ENCODE measurements at places on chromosomes 1 and 21.
A peak's percentile ranks its signal among the peaks of the same experiment; 100 is the strongest.

- no peak for DNase-seq
- no peaks in the 10 kb centered on the region for H3K36me3 ChIP-seq
- no peak overlapping the region for H3K4me3 ChIP-seq
Observed at GRCh38 chr1:87279536-87279875, 49.2 kb upstream of the LMO4 start.

DNA sequence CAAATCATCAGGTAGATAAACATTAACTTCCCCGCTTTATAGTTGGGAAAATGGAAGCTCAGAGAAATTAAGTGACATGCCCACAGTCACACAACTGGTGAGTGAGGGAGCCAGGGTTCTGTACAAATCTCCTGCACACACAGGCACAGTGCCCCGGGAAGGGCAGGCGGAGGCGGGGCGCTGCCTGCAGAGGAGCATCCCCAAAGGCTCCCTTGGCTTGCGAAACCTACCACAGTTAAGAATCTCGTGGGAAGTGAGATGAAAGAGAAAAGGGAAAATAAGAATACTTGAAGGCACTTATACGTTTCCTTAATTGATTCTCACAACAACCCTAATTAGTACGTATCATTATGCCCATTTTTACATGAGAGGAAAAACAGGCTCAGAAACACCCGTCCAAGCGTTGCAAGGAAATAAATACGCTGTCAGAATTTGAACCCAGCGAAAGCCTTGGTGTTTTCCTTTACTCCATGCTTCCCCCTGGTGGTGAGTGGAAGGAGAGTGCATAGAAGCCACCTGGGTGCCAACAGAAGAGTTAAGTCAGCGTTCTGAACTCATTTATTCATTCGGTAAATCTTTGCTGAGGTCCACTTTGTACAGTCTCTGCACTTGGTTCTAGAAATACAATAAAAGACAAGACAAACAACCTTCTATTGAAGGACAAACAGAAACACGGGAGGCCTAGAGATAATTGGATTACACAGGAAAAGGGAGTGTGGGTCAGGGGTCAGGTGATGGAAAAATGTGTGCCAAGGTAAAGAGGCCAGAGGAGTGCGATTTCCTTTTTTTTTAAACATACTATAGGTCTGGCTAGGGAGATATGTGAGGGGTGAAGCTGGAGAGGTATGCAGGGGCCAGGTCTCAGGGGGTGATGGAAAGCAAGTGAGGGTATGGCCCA lies 28.4 kb downstream of the ACP6 start:
- H3K4me1 ChIP-seq, result no peaks in the 10 kb centered on the region
- H3K27me3 ChIP-seq, result no peaks in the 10 kb centered on the region
- peak; percentile 7 for DNase-seq
- peaks cover 18% of the 10 kb centered on the region for H3K36me3 ChIP-seq

DNA sequence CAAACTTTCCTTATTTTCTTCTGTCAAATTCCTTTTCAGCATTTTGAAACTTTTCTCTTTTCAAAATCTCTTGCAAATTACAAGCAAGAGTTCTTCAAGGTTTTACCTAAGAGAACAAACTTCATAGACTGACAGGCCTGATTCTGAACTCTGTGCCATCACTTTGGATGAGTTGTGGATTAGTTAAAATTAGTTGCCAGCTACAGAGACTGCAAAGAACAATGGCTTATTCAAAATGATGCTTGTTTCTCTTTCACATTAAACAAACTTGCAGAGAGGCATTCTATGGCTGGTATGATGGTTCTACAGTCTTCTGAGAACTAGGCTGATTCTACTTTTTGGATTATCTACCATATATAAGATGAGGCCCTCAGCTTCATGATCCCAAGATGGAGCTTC lies 3.8 kb downstream of the LRRC8B start:
- no peak overlapping the region for H3K4me3 ChIP-seq
- peaks cover 22% of the 10 kb centered on the region for H3K4me1 ChIP-seq
- H3K27me3 ChIP-seq, result no peaks in the 10 kb centered on the region
- no peak for DNase-seq
- peaks cover 32% of the 10 kb centered on the region for H3K36me3 ChIP-seq

DNA sequence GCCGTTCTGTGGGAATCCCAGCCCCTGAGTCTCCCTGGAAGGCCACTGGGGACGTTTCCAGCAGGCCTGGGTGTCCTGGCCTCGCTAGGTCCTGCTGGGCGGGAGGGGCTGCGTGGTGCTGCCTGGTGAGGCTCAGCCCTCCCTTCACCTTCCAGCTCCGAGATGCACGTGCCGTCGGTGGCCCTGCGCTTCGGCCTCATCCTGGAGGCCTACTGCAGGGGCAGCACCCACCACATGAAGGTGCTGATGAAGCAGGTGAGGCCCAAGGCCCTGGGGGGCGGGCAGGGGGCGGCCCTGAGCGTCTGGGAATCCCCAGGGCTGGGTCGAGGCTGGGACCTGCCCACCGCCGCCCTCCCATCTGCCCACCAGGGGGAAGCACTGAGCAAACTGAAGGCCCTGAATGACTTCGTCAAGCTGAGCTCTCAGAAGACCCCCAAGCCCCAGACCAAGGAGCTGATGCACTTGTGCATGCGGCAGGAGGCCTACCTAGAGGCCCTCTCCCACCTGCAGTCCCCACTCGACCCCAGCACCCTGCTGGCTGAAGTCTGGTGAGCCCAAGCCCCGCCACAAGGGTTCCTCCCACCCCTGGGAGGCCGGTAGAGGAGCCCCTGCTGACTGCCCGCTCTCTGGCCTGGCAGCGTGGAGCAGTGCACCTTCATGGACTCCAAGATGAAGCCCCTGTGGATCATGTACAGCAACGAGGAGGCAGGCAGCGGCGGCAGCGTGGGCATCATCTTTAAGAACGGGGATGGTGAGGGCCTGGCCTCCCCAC lies 70.3 kb downstream of the PIK3CD start:
- H3K27me3 ChIP-seq, result no peaks in the 10 kb centered on the region
- H3K36me3 ChIP-seq, result peaks cover 78% of the 10 kb centered on the region
- H3K27ac ChIP-seq, result peak overlapping the region; percentile 82
- DNase-seq, result peak; percentile 46
- H3K4me1 ChIP-seq, result peaks cover 56% of the 10 kb centered on the region
- H3K4me3 ChIP-seq, result no peak overlapping the region

DNA sequence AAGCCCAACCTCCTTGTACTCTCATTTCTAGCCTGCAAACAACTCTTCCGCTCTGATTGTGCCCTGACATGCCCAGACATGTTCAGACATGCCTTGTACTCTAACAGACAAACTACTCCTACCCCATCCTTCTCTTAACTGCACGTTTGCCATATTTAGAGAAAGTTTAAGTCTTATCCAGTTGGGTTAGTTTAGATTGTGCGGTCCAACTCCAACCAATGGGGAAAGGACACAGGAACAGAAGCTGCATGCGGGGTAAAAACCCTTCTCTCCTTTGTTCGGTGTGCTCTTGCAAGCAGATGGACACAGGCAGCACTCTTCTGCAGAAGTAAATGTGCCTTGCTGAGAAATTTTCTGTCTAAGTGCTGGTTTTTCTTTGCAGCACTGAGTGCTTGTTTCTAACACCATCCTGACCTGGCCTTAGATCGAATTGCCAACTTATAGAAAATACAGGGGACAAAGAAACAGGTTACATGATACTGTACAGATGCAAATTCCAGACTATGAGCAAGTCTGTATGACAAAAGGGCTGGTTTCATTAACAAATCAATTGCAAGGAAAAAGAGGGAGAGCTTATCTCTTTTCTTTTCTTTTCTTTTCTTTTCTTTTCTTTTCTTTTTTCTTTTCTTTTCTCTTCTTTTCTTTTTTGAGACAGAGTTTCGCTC lies 35.8 kb upstream of the IFNGR2 start:
- peaks cover 30% of the 10 kb centered on the region for H3K4me1 ChIP-seq
- H3K27me3 ChIP-seq, result no peaks in the 10 kb centered on the region
- H3K27ac ChIP-seq, result peak overlapping the region; percentile 88

- peaks cover 9% of the 10 kb centered on the region for H3K27me3 ChIP-seq
- no peak overlapping the region for H3K4me3 ChIP-seq
- no peaks in the 10 kb centered on the region for H3K36me3 ChIP-seq
- H3K27ac ChIP-seq, result no peak overlapping the region
- H3K4me1 ChIP-seq, result peaks cover 3% of the 10 kb centered on the region
Observed at GRCh38 chr1:5751163-5751540, 241.1 kb downstream of the NPHP4 start.

GRCh38 chr1:62922006-62922405 lies 138.1 kb downstream of the ATG4C start:
- H3K36me3 ChIP-seq, result no peaks in the 10 kb centered on the region
- no peak for DNase-seq
- peaks cover 26% of the 10 kb centered on the region for H3K27me3 ChIP-seq
- H3K27ac ChIP-seq, result no peak overlapping the region
- no peak overlapping the region for H3K4me3 ChIP-seq
- H3K4me1 ChIP-seq, result no peaks in the 10 kb centered on the region

- H3K36me3 ChIP-seq, result no peaks in the 10 kb centered on the region
- no peak overlapping the region for H3K27ac ChIP-seq
- H3K4me3 ChIP-seq, result no peak overlapping the region
Observed at GRCh38 chr1:183346276-183346732, 71.9 kb downstream of the NMNAT2 start.

DNA sequence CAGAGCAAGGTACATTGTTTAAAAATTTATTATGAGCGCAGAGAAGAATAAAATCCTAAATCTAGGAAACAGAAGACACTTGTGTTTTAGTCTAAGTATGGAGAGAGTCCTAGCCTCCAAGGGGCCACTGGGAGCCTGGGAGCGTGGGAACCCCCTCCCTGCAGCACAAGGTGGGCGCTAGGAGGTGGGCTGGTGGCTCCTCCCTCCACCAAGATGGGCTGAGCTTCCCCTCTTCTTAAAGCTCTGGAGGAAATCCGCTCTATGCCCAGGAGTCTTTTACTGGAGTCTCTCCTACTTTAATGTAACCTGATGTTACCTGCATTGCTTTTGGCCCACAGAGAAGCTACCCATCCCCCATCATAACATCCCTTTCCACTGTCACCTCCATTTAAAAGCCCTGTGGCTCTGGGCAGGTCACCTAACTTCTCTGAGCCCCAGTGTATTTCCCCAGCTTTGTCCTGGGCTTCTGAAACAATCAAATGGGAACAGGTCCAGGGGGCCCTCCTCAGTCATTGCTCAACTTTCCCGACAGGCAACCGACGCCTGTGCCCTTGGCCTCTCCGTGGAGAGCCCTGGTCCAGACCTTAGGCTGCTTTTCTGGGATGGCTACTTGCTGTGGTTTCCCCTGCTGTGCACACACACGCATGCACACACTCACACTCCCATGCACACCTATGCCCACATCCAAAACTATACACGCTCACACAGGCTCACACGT lies 181.5 kb downstream of the NPHP4 start:
- no peaks in the 10 kb centered on the region for H3K36me3 ChIP-seq
- no peak overlapping the region for H3K27ac ChIP-seq
- no peak for DNase-seq

DNA sequence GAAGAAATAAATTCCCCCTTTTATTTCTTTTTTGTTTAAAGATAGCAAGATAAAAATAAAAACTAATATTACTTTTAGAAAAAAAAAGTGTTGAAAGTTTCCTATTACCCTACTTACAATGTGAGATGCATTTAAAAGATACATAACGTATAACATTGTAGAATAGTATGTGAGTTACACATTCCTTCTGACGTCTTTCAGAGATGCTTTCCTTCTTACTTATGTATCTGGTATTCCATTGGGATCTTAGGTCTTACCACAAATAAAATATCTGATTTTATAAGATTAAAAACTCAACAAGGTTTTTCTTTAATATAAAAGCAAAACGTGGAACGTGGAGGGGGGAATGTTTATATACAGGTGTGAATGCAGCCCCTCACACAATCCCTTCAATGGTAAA lies 147.2 kb upstream of the ETS2 start:
- H3K4me1 ChIP-seq, result peaks cover 24% of the 10 kb centered on the region
- H3K4me3 ChIP-seq, result no peak overlapping the region
- peaks cover 44% of the 10 kb centered on the region for H3K27me3 ChIP-seq
- no peak for DNase-seq
- H3K36me3 ChIP-seq, result no peaks in the 10 kb centered on the region

- no peak overlapping the region for H3K4me3 ChIP-seq
- H3K27me3 ChIP-seq, result no peaks in the 10 kb centered on the region
- no peaks in the 10 kb centered on the region for H3K4me1 ChIP-seq
- peaks cover 6% of the 10 kb centered on the region for H3K36me3 ChIP-seq
Observed at GRCh38 chr1:61816191-61816590, 73.9 kb downstream of the PATJ start.

DNA sequence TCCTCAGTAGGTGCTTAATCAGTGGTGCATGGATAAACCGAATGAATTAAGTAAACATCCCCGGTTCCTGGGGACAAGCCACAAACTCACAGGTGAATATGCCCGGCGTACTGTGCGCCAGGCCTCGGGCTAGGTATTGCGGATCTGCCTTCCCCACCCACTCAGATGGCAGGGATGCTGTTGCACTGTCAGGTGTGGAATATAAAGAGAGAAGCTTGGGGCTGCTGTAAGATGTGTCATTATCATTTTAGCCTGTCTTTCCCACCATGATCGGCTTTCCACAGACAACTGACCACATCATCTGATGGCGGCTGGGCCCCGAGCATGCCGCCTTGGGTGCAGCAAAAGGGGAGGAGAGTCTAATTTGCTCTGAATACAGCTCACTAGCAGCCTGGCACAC lies 45.4 kb upstream of the LRP8 start:
- no peak overlapping the region for H3K4me3 ChIP-seq
- DNase-seq, result no peak

DNA sequence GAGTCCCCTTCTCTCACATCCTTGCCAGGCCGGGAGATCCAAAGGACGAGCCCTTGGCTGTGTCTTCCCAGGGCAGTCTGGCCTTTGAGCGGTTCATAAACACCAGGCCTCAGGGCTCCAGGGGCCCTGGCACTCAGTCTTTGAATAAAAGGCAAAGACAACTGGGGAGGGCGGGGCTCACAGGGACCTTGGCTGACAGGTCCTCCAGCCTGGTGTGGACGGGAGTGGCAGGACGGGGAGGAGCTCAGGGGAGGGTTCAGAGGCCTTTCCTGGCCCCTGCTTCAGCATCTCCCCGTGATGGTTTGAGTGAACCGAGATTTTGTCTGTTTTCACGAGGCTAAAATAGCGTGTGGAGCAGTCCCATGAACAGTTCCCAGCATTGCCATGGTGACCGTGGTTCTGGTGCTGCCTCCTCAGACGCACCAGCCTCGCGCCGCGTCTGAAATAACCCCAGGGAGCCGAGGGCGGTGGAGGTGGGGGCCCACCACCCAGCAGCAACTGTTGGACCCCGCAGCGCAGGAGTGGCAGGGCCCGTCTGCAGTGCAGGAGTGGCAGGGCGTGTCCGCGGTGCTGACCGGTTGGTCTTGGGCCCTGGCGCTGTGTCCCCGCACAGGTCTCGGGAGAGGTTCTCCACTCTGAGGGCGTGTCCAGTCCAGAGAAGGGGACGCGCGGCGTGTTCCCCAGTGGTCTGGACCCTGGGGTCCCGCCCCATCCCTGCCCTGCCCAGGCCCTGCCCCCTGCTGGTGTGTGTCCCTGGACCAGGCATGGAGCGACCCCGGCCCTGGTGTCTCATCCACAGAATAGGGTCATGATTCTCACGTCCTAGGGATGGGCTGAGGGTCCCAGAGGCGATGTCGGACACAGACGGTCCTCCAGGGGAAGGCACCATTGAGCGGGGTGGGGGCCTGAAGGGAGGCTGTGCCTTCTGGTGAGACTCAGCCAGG lies 7.1 kb upstream of the PRKCZ start:
- no peak overlapping the region for H3K27ac ChIP-seq
- H3K27me3 ChIP-seq, result peaks cover 62% of the 10 kb centered on the region
- H3K4me3 ChIP-seq, result no peak overlapping the region

- H3K4me3 ChIP-seq, result peak overlapping the region; percentile 6
- peaks cover 40% of the 10 kb centered on the region for H3K36me3 ChIP-seq
- H3K4me1 ChIP-seq, result peaks cover 31% of the 10 kb centered on the region
- no peak for DNase-seq
- no peaks in the 10 kb centered on the region for H3K27me3 ChIP-seq
Observed at GRCh38 chr1:15943328-15943991, 32.4 kb downstream of the ZBTB17 start.

GRCh38 chr1:54965624-54966340 lies 14.6 kb upstream of the TMEM61 start:
- H3K4me3 ChIP-seq, result no peak overlapping the region
- H3K27me3 ChIP-seq, result peaks cover 13% of the 10 kb centered on the region
- H3K36me3 ChIP-seq, result no peaks in the 10 kb centered on the region
- peak; percentile 52 for DNase-seq
- H3K4me1 ChIP-seq, result peaks cover 14% of the 10 kb centered on the region

Measured in stimulated activated naive B cell treated with anti-CD40 and anti-IgM and Interleukin-4, amounts not matched to agents 10 μg/mL and 1 μg/mL and 100 μg/mL, for 72 hours (primary cell).